ENCODE measurements at places on chromosomes 16 and 17.

- no peak for DNase-seq
Measured at GRCh38 chr17:29255926-29256522, 9.4 kb downstream of the CRYBA1 start.

- DNase-seq, result no peak
Measured at GRCh38 chr17:79152636-79153035, 78.0 kb downstream of the ENGASE start.

- no peak for DNase-seq
Measured at GRCh38 chr16:49441366-49441780, 67.8 kb downstream of the C16orf78 start.

GRCh38 chr16:79415983-79416640 is 184.4 kb downstream of the MAF start:
- DNase-seq, result no peak

DNA sequence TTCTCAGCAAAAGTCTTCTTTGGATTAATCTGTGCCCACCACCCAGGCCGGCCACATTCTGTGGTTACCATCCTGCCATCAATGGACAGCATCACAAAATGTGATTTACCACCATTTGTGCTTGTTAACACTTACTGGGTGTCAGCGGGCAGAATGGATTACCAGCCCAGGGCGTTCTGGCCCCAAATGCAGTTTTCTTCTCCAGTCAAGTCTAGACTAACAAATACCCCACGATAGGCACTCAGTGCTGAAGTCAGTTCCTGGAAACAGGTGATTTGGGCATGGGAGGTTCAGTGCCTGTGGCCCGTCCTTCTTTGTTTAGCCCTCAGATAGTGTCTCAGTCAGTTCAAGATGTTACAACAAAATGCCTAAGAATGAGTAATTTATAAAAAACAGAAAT is 38.8 kb upstream of the PHOSPHO1 start:
- no peak for DNase-seq

DNA sequence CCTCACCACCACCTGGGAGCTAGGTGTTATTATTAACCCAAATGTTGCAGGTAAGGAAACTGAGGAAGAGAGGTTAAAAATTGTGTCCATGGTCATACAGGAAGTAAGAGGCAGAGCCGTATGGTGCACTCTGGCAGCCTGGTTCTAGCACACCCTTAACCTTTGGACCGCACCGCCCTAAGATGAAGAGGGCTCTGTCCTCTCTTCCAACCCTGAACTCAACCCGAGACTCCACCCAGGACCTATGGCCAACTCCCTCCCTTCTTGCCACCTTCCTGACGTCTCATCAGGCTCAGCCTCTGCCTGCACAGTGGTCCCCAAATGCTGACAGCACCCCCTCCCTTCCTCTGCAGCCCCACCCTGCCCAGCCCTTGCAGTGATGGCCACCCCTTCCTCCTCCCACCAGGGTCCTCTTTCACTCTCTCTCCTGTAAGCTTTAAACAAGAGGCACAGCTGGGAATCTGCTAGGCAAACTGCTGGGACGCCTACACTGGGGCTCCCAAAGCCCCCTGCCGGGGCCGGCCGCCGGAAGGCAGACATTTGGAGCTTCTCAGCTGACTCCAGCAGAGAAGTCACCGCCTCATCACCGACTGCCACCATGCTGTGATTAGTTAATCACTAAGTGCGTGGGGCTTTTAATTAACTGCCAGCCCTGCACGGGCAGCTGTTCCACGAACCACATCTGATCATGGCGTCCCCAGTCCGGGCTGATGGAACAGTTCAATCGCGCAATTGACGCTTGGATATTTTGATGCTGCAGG is 16.7 kb upstream of the C16orf78 start:
- DNase-seq, result no peak

- peak; percentile 26 for DNase-seq
Measured at GRCh38 chr17:42843358-42843934, 934 bp upstream of the AOC2 start.

- DNase-seq, result no peak
Measured at GRCh38 chr16:74691093-74691855, 9.4 kb downstream of the MLKL start.

DNA sequence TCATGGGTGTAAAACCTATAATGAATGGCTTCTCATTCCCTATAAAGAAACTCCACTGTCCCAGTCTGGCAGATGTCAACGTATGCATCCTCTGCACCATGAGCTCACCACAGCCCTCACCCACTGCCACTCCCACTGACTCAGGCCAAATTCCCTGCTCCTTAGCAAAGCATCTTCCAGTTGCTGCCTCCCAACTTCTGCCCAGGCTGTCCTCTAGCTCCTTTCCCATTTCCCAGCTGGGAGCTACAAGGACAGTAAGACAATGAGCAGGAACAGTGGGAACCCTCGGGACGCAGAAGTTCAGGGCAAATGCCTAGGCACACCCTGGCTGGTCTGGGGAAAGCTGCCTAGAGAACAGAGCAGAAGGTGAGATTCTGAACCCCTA is 9.1 kb upstream of the THAP11 start:
- DNase-seq, result no peak

GRCh38 chr17:61457226-61457983 is 5.2 kb downstream of the TBX4 start:
- no peak for DNase-seq

- no peak for DNase-seq
Measured at GRCh38 chr17:73029991-73030390, 62.5 kb downstream of the SLC39A11 start.

DNA sequence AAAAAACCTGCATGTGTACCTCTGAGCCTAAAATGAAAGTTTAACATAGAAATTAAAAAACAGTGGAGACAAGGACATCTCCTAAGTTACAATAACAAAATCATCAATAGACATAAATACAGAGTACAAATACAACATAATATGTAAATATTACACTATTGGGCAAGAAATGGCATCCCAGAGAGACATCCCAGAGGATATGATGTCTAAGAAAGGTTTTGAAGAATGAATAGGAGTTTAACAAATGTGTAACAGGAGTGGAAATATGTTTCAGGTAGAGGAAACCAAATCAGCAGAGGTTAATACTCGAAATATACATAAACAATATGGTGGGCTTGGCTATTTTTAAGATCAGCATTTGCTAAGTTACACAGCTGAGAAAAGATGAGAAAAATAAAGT is 447.7 kb upstream of the MAF start:
- no peak for DNase-seq

- DNase-seq, result peak; percentile 72
Measured at GRCh38 chr16:67910158-67910557, 17.1 kb downstream of the PSKH1 start.

GRCh38 chr17:18005496-18005895 is 32.8 kb downstream of the DRC3 start:
- DNase-seq, result no peak

DNA sequence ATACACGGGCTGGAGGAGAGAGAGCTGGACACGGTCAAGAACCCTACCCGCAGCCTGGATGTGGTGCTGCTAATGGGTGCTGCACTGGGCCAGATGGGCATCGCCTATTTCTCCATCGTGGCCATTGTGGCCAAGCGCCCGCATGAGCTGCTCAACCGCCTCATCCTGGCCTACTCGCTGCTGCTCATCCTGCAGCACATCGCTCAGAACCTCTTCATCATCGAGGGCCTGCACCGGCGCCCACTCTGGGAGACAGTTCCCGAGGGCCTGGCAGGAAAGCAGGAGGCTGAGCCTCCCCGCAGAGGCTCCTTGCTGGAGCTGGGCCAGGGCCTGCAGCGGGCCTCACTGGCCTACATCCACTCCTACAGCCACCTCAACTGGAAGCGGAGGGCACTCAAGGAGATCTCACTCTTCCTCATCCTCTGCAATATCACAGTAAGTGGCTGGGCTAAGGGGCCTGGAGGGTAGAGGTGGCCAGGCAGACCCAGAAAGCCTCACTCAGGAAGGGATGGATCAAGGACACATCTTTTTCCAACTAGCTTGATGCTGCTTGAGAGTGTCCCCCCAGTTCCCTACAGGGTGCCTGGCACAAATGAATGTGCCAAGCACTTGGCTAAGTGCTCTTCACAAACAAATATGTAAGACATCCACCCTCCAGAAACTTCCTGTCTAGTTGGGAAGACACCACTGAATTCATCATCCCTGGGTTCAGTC is 11.5 kb downstream of the OTOP3 start:
- DNase-seq, result no peak

All from skeletal muscle cell (primary cell).